GM23338 (cell line): ENCODE measurements at places on chromosomes 5 and 9. TPM values are rescaled to one million over a fixed set of nuclear protein-coding genes. Genes with fewer than 3 reads are reported as not detected.

The PCDHB2 gene
- polyA plus RNA-seq = 7.1 and 9.3 TPM in 2 replicates

The ENTR1 gene
- 25.6 and 29.9 TPM in 2 replicates for polyA plus RNA-seq

- DNase-seq = no peak
These were observed 147.6 kb downstream of the CEMIP2 start for GRCh38 chr9:71620746-71621145.

The STC2 gene
- 25.4 and 27.3 TPM in 2 replicates for polyA plus RNA-seq
